CD4-positive, alpha-beta T cell (primary cell): ENCODE measurements at places on chromosomes 7 and 10. TPM values are rescaled to one million over a fixed set of nuclear protein-coding genes. Genes with fewer than 3 reads are reported as not detected.

The GDF2 gene
- not detected for total RNA-seq

The HOXA2 gene
- not detected for total RNA-seq

The ANKRD22 gene
- not detected for total RNA-seq

The GTF2IRD2 gene
- total RNA-seq = 21.0 TPM

The SAMD9L gene
- total RNA-seq = 8.5 TPM

The ADRA2A gene
- 0.05 TPM for total RNA-seq

The TLX1 gene
- not detected for total RNA-seq

The ZNF487 gene
- 7.5 TPM for total RNA-seq

The SFRP4 gene
- not detected for total RNA-seq

The GPR37 gene
- total RNA-seq = not detected

The CYP3A4 gene
- not detected for total RNA-seq

The CYP2C8 gene
- total RNA-seq = 0.30 TPM

DNA sequence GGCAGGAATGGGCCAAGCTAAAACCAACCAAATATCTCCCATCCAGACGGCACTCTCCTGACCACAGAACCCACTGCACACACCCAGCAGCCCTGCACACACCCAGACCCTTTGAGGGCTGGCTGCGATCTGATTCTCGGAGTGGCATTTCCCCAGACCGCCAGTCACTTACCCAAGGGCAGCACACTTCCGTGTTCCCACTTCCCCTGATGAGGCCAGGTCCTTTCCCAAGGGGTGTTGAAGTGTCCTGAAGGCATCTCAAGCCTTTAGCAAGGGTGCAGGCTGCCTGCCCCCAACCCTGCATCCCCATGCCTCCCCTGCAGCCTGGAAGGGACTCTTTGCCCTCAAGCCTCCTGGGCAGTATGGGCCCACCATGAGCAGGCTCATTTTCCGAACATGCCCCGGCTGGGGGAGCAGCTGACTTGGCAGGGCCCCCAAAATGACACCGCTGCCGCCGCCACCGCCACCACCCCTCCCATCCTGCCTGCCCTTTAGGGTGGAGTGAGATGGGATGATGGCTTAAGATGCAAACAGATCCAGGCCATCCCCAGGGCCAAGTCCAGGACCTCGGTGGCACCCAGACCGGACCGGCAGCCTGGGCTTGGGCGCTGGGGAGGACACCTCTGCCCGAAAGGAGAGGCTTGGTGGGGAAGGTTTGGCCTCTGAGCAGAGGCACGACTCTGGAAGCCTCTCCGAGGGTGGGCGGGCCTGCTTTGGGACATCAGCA, 159.8 kb downstream of the NRF1 start:
- H3K4me3 ChIP-seq = no peak overlapping the region
- peaks cover 4% of the 10 kb centered on the region for H3K27me3 ChIP-seq
- H3K27ac ChIP-seq = no peak overlapping the region
- peaks cover 9% of the 10 kb centered on the region for H3K4me1 ChIP-seq
- DNase-seq = no peak

GRCh38 chr7:102845346-102845745, 67.5 kb upstream of the LRRC17 start:
- no peaks in the 10 kb centered on the region for H3K4me1 ChIP-seq
- no peaks in the 10 kb centered on the region for H3K36me3 ChIP-seq
- no peak overlapping the region for H3K4me3 ChIP-seq
- no peaks in the 10 kb centered on the region for H3K27me3 ChIP-seq

- no peaks in the 10 kb centered on the region for H3K4me1 ChIP-seq
- H3K27ac ChIP-seq = no peak overlapping the region
- H3K36me3 ChIP-seq = no peaks in the 10 kb centered on the region
- H3K27me3 ChIP-seq = no peaks in the 10 kb centered on the region
- H3K4me3 ChIP-seq = no peak overlapping the region
- no peak for DNase-seq
Observed at GRCh38 chr10:89591111-89591795, 53.8 kb downstream of the PANK1 start.

GRCh38 chr7:15313361-15313760, 248.5 kb downstream of the AGMO start:
- no peaks in the 10 kb centered on the region for H3K36me3 ChIP-seq
- DNase-seq = no peak
- no peaks in the 10 kb centered on the region for H3K27me3 ChIP-seq
- H3K4me1 ChIP-seq = no peaks in the 10 kb centered on the region
- H3K4me3 ChIP-seq = no peak overlapping the region

DNA sequence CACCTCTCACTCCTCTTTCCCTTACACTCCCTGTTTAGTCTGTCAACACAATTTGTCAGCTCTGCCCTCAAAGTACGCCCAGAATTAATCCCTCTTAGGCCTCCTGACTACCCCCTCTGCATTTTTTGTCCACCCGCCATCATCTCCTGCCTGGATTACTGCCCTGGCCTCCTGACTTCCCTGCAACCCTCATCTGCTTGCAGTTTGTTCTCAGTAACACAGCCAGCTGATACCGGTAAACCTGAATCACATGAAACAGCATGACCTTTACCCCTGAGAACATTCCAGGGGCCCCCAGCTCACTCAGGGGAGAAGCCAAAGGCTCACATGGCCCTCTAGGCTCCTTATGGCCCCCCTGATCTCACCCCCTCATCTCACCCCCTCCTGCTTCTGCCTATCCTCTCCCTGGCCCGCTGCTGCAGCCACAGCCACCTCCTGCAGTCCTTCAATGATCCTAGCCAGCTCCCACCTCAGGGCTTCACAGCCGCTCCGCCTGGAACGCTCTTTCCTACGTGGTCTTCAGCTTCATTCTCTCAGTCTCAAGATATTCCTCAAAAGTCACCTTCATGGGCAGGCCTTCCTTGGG, 8.9 kb downstream of the C10orf53 start:
- H3K27ac ChIP-seq = no peak overlapping the region
- DNase-seq = no peak
- no peak overlapping the region for H3K4me3 ChIP-seq
- peaks cover 26% of the 10 kb centered on the region for H3K27me3 ChIP-seq
- H3K36me3 ChIP-seq = no peaks in the 10 kb centered on the region
- H3K4me1 ChIP-seq = no peaks in the 10 kb centered on the region

DNA sequence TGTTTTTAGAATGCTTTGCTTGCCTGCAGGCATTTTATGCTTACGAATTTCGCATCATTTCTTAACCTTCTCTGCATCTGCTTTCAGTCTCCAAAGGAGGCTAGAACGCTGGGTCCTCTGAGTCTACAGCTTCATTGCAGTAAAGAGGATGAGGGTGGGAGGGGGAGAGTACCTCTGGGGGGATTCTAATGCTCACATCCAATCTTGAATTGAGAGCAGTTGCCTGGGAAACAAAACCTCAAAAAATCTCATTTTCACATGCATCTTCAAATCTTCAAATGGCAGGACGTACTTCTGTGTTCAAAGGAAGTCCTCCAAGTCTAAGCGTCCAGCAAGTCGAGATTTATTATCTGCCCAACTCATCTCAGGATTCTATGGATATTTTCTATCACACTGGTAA, 100.7 kb upstream of the PRKCQ start:
- DNase-seq = no peak
- H3K4me1 ChIP-seq = no peaks in the 10 kb centered on the region
- no peaks in the 10 kb centered on the region for H3K27me3 ChIP-seq
- H3K27ac ChIP-seq = no peak overlapping the region
- H3K36me3 ChIP-seq = no peaks in the 10 kb centered on the region

DNA sequence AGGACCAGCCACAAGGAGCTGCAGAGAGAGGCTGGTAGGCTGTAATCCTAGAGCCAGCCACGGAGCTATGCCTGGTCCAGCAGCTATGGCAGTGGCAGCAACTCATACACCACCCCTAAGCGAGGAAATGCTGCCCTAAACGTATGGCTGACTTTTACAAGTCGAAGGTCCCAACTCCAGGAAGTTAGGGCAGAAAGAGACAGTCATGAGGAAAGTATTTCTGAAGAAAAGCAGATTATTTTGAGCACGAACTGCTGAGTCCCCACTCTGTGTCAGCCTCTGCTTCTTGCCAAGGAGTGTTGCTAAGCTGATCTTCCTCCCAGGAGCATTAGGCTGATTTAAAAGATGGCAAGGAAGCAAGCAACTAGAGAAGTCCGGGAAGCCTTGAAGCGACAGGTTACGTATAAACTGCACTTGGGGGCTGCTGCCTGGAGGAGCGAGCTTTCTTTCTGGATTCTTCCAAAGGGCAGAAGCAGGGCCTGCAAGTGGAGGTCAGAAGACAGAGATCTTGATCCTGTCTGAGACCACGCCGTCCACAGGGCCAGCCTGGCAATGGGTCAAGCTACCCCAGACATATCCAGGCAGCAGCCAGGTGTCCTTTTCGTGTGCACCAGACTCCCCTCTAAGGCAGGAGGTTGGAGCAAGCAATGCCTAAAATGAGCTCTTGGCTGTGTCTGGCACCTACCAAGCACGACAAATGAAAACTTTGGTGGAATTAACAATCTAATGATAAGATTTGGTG, 39.4 kb downstream of the PLXNA4 start:
- H3K4me3 ChIP-seq = no peak overlapping the region
- DNase-seq = no peak
- no peaks in the 10 kb centered on the region for H3K36me3 ChIP-seq
- H3K4me1 ChIP-seq = no peaks in the 10 kb centered on the region
- H3K27me3 ChIP-seq = peaks cover 2% of the 10 kb centered on the region

DNA sequence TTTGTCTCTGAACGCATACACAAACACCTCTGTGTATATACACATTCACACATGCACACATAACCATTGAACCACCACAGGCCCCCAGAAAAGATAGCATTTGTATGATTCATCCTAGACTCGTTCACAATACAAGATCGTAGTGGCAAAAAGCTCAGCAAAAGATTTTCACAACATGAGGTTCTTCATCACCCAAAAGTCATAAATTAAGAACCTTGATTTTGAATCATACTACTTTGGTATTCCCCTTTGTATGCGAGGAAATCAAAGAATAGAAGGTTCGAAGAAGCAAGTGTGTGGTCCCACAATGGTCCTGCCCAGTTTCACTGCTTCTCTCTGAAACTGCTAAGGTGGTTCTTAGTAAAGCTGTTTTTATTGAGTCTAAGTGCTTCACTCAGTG, 200.7 kb downstream of the CELF2 start:
- H3K27me3 ChIP-seq = no peaks in the 10 kb centered on the region
- H3K27ac ChIP-seq = no peak overlapping the region
- H3K4me1 ChIP-seq = peaks cover 47% of the 10 kb centered on the region
- H3K4me3 ChIP-seq = no peak overlapping the region
- no peak for DNase-seq

DNA sequence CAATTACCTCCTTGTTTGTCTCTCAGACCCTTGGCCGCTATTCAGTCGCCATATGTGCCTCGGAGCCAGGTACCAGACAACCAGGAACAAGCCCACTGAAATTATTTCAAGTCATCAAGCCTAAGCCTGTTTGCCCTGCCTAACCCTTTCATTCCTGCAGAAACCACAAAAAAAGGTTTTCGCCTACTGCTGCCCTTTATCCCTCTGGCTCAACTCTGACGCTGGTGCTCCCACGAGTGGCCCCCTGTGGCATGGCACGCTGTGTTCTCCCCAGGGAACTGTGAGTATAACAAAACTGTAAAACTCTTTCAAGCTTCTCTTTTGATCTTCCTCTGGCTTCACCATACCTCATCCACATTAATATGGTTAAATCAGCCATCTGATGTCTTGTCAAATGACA, 215.7 kb upstream of the CDC14C start:
- no peak overlapping the region for H3K27ac ChIP-seq
- H3K4me3 ChIP-seq = no peak overlapping the region
- H3K27me3 ChIP-seq = no peaks in the 10 kb centered on the region
- no peak for DNase-seq

- H3K4me3 ChIP-seq = no peak overlapping the region
- no peak overlapping the region for H3K27ac ChIP-seq
- DNase-seq = no peak
- H3K4me1 ChIP-seq = peaks cover 3% of the 10 kb centered on the region
- H3K27me3 ChIP-seq = no peaks in the 10 kb centered on the region
- H3K36me3 ChIP-seq = no peaks in the 10 kb centered on the region
Observed at GRCh38 chr7:75688200-75689136, 50.3 kb downstream of the HIP1 start.

DNA sequence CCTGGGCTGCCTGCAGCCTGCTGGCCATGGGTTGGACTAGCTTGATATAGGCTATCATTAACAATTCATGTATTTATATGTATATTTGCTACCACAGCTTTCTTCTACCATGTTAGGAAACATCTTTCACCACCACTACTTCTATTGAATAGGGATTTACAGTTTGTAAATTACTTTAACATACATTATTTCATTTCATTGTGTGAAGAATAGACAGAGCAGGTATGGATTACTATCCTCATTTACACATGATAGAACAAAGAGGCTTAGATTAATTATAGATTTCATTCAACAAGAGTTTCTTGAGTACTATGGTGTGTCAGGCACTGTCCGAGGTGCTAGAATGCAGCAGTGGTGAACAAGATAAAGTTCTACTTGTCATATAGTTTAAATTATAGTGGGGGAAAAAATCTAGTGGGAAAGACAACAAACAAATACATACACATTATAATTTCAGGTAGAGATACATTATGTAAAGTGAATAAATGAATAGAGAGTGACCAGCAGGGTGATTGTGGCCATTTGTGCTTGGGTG, 20.6 kb downstream of the VTI1A start:
- H3K4me1 ChIP-seq = peaks cover 2% of the 10 kb centered on the region
- H3K27me3 ChIP-seq = no peaks in the 10 kb centered on the region
- DNase-seq = no peak
- H3K36me3 ChIP-seq = peaks cover 38% of the 10 kb centered on the region

- no peak overlapping the region for H3K27ac ChIP-seq
- H3K4me1 ChIP-seq = no peaks in the 10 kb centered on the region
- DNase-seq = no peak
- no peaks in the 10 kb centered on the region for H3K36me3 ChIP-seq
Observed at GRCh38 chr7:51251290-51251689, 65.3 kb downstream of the COBL start.

GRCh38 chr10:110700947-110701616, 56.9 kb downstream of the RBM20 start:
- no peaks in the 10 kb centered on the region for H3K4me1 ChIP-seq
- H3K36me3 ChIP-seq = no peaks in the 10 kb centered on the region
- H3K27ac ChIP-seq = no peak overlapping the region

DNA sequence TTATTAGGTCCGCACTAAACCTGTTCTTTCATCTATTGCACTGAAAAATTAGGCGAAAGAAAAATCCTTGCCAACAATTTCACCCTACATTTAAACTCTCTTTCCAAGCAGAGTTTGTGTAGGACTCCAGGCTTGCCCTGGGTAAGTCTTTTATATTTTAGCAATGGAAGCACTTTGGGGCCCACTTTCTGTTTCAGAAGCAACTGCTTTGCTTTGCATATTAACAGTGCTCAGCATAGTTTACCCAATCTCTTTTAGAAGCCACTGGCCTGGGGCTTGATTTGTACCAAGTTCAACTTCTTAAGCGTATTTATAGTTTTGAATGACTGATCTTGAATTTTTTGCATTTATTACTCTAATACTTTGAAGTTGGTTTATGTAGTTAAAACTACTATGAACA, 78.8 kb upstream of the MDFIC start:
- H3K4me1 ChIP-seq = no peaks in the 10 kb centered on the region
- H3K27ac ChIP-seq = no peak overlapping the region

- no peak for DNase-seq
- no peak overlapping the region for H3K4me3 ChIP-seq
- no peak overlapping the region for H3K27ac ChIP-seq
- H3K36me3 ChIP-seq = no peaks in the 10 kb centered on the region
- H3K4me1 ChIP-seq = no peaks in the 10 kb centered on the region
- no peaks in the 10 kb centered on the region for H3K27me3 ChIP-seq
Observed at GRCh38 chr10:47056247-47056510, 145.0 kb downstream of the PTPN20 start.

- no peaks in the 10 kb centered on the region for H3K27me3 ChIP-seq
- H3K4me3 ChIP-seq = no peak overlapping the region
- no peaks in the 10 kb centered on the region for H3K36me3 ChIP-seq
Observed at GRCh38 chr7:151420144-151420543, 10.3 kb upstream of the WDR86 start.

- H3K27ac ChIP-seq = no peak overlapping the region
- peaks cover 4% of the 10 kb centered on the region for H3K4me1 ChIP-seq
- no peak for DNase-seq
- no peaks in the 10 kb centered on the region for H3K27me3 ChIP-seq
- no peak overlapping the region for H3K4me3 ChIP-seq
Observed at GRCh38 chr7:139667377-139667776, 110.4 kb downstream of the HIPK2 start.
